ENCODE measurements at places on chromosomes 4 and X.

- H3K27me3 ChIP-seq, result no peaks in the 10 kb centered on the region
- H3K4me3 ChIP-seq, result no peak overlapping the region
- no peaks in the 10 kb centered on the region for H3K36me3 ChIP-seq
Measured at GRCh38 chr4:95288552-95288951, 260.2 kb downstream of the UNC5C start.

DNA sequence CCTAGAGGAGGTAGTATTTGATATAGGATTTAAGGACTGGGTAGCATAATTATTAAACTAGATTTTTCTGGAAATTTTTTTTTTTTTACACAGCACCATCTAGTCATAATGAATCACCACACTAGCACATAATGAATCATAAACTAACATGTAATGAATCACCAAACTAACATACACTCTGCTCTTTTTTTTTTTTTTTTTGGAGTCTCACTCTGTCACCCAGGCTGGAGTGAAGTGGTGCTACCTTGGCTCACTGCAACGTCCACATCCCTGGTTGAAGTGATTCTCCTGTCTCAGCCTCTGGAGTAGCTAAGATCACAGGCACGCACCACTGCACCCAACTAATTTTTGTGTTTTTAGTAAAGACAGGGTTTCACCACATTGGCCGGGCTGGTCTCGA lies 92.5 kb downstream of the FAM13A start:
- H3K36me3 ChIP-seq, result no peaks in the 10 kb centered on the region
- no peaks in the 10 kb centered on the region for H3K27me3 ChIP-seq
- H3K4me3 ChIP-seq, result no peak overlapping the region
- no peak for DNase-seq
- peaks cover 13% of the 10 kb centered on the region for H3K4me1 ChIP-seq
- no peak overlapping the region for H3K27ac ChIP-seq

DNA sequence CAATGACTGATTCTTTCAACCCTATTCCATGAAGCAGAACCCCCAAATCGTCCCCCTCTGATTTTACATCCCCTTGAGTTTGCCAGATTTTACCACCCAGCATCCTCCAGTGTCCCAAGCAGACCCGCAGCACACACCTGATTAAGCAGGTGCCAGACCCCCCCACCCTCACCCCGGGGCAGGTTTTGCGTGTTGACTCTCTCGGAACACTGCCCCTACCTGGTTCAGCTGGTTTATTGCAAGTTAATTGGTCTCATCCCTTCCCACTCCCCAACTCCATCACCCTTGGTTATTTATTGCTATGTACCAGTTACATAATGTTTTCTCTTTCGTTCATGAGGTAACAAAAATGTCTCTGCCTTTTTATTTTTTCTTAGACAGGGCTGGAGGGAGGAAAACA lies 258.4 kb downstream of the BCOR start:
- no peaks in the 10 kb centered on the region for H3K4me1 ChIP-seq
- no peak for DNase-seq
- H3K27ac ChIP-seq, result no peak overlapping the region
- H3K27me3 ChIP-seq, result no peaks in the 10 kb centered on the region
- no peaks in the 10 kb centered on the region for H3K36me3 ChIP-seq
- H3K4me3 ChIP-seq, result no peak overlapping the region

- peaks cover 24% of the 10 kb centered on the region for H3K4me1 ChIP-seq
- no peaks in the 10 kb centered on the region for H3K27me3 ChIP-seq
- no peak for DNase-seq
- H3K27ac ChIP-seq, result no peak overlapping the region
- H3K36me3 ChIP-seq, result no peaks in the 10 kb centered on the region
Measured at GRCh38 chrX:20372533-20372932, 105.8 kb upstream of the RPS6KA3 start.

GRCh38 chr4:53786632-53787031 lies 195.3 kb upstream of the LNX1 start:
- H3K4me1 ChIP-seq, result peaks cover 12% of the 10 kb centered on the region
- no peaks in the 10 kb centered on the region for H3K36me3 ChIP-seq
- no peak overlapping the region for H3K4me3 ChIP-seq
- no peak overlapping the region for H3K27ac ChIP-seq

DNA sequence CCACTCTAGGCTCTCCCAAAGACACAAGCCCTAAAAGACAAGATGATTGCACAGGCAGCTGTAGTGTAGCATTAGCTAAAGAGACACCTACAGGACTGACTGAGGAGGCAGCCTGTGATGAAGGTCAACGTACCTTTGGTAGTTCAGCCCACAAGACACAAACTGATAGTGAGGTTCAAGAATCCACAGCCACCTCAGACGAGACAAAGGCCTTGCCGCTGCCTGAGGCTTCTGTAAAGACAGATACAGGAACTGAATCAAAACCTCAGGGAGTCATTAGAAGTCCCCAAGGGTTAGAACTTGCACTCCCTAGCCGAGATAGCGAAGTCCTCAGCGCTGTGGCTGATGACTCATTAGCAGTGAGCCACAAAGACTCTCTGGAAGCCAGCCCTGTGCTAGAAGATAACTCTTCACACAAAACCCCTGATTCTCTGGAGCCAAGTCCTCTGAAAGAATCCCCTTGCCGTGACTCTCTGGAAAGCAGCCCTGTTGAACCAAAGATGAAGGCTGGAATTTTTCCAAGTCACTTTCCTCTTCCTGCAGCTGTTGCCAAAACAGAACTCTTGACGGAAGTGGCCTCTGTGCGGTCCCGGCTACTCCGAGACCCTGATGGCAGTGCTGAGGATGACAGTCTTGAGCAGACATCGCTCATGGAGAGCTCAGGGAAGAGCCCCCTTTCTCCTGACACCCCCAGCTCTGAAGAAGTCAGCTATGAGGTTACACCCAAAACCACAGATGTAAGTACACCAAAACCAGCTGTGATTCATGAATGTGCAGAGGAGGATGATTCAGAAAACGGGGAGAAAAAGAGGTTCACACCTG lies 306.3 kb downstream of the ANK2 start:
- H3K4me3 ChIP-seq, result no peak overlapping the region
- no peaks in the 10 kb centered on the region for H3K27me3 ChIP-seq
- no peaks in the 10 kb centered on the region for H3K4me1 ChIP-seq
- H3K36me3 ChIP-seq, result no peaks in the 10 kb centered on the region
- no peak for DNase-seq
- no peak overlapping the region for H3K27ac ChIP-seq

DNA sequence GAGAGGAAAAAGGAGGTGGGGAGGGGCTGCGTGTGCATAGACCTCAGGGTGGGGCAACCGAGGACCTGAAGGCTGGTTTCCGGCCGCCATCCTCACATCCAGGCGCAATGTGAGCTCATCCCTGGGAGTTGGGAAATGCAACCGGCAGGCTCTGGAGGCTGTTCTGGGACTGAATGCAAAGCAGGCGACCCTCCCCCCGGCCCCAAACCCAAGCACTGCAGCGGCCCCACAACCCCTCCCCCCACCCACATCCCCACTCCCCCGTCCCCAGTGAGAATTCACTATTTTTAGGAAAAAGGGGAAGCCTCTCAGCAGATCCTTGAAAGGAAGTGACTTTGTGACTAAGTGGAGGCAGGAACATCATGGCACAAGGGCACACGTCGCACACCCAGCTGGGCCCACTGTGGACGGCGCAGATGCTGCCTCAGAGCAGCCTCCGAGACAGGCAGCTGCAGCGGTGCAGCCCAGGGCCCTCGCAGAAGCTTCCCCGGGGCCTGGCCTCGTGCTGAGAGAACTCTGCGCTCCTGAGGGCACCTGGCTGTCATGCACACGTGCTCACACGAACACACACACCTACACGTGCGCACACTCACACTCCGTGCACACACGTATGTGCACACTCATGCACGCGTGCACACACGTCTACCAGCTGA lies 1.3 kb upstream of the PDE6B start:
- no peaks in the 10 kb centered on the region for H3K4me1 ChIP-seq
- no peaks in the 10 kb centered on the region for H3K36me3 ChIP-seq
- H3K27me3 ChIP-seq, result no peaks in the 10 kb centered on the region
- no peak overlapping the region for H3K4me3 ChIP-seq
- H3K27ac ChIP-seq, result no peak overlapping the region

DNA sequence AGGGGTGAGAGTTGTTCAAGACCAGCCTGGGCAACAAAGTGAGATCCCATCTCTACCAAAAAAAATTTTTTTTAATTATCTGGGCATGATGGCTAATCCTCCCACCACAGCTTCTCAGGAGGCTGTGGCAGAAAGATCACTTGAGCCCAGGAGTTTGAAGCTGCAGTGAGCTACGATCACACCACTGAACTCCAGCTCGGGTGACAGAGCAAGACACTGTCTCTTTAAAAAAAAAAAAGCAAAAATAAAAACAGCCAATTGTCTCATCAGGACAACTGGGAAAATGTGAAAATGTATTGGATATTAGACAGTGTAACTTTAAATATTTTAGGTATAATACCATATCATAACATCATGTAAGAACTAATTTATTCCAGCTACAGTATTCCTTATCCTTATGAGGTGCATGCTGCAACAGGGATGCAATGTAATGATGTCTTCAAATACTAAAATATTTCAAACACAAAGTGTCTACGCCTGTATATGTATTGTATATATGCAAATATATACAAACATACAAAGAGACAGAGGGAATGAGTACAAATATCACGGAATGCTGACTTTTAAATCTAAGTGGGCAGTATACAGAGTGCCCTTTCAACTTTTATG lies 17.2 kb downstream of the FAM13A start:
- no peaks in the 10 kb centered on the region for H3K4me1 ChIP-seq
- H3K27me3 ChIP-seq, result no peaks in the 10 kb centered on the region
- no peak for DNase-seq
- H3K36me3 ChIP-seq, result no peaks in the 10 kb centered on the region
- H3K4me3 ChIP-seq, result no peak overlapping the region

DNA sequence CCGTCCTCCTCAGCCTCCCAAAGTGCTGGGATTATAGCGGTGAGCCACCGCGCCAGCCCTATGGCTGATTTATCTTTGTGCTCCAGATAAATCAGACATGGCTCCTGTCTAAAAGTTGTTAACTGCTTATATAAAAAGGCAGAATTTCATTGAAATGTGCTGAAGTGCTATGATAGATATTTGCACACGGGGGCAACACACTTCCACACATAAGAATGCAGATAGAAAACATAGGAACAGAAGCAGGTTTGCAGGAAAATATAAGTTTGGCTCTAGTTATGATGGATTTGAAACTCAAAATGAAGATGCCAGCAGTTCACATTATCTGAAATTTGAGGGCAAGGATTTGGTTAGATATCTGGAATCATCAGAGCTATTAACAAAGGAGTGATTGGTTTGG lies 163.1 kb upstream of the SLITRK2 start:
- H3K36me3 ChIP-seq, result no peaks in the 10 kb centered on the region
- no peaks in the 10 kb centered on the region for H3K27me3 ChIP-seq
- H3K4me1 ChIP-seq, result no peaks in the 10 kb centered on the region
- H3K27ac ChIP-seq, result no peak overlapping the region
- no peak overlapping the region for H3K4me3 ChIP-seq
- no peak for DNase-seq

DNA sequence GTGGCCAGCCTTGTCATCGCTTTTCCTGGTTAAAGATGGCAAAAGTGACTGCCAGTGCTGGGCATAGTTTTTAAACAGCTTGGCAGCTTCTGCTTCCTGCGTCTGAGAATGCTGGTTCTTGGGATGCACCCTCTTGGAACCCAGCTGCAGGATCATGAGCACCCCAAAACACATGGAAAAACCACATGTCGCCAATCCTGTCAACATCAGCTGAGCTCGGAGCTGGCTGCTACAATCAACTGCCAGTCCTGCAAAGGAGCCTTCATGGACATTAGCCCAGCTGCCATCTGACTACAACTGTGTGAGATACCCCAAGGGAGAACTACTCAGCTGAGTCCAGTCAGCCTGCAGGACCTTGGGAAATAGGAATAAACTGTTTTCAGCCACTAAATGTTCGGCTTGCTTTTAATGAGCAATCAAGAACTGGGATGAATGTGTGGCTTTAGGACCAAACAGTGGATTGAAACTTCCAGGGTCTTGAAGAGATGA lies 31.0 kb downstream of the OSTC start:
- H3K4me3 ChIP-seq, result no peak overlapping the region
- H3K27ac ChIP-seq, result no peak overlapping the region
- H3K27me3 ChIP-seq, result no peaks in the 10 kb centered on the region
- DNase-seq, result no peak
- no peaks in the 10 kb centered on the region for H3K4me1 ChIP-seq

- H3K36me3 ChIP-seq, result no peaks in the 10 kb centered on the region
- no peaks in the 10 kb centered on the region for H3K4me1 ChIP-seq
- no peak overlapping the region for H3K27ac ChIP-seq
- H3K4me3 ChIP-seq, result no peak overlapping the region
- no peak for DNase-seq
- H3K27me3 ChIP-seq, result no peaks in the 10 kb centered on the region
Measured at GRCh38 chr4:148633720-148634119, 191.5 kb upstream of the NR3C2 start.

GRCh38 chr4:85498068-85498733 lies 23.3 kb downstream of the ARHGAP24 start:
- H3K27ac ChIP-seq, result no peak overlapping the region
- no peaks in the 10 kb centered on the region for H3K27me3 ChIP-seq
- no peak overlapping the region for H3K4me3 ChIP-seq
- no peaks in the 10 kb centered on the region for H3K36me3 ChIP-seq
- no peak for DNase-seq

GRCh38 chrX:47458528-47458927 lies 24.5 kb downstream of the ZNF41 start:
- H3K27ac ChIP-seq, result no peak overlapping the region
- no peaks in the 10 kb centered on the region for H3K36me3 ChIP-seq
- no peaks in the 10 kb centered on the region for H3K4me1 ChIP-seq
- DNase-seq, result no peak
